ENCODE measurements at places on chromosomes 12 and 14. TPM values are rescaled to one million over a fixed set of nuclear protein-coding genes. Genes with fewer than 3 reads are reported as not detected.

The GSG1 gene
- 0.41 TPM for total RNA-seq

The HOXC10 gene
- total RNA-seq, result not detected

The CEBPE gene
- total RNA-seq, result not detected

The MYRFL gene
- 0.82 TPM for total RNA-seq

The VDR gene
- not detected for total RNA-seq

The SERPINA12 gene
- not detected for total RNA-seq

The SLC8A3 gene
- 43.6 TPM for total RNA-seq

The ACRBP gene
- 0.41 TPM for total RNA-seq

The GYS2 gene
- total RNA-seq, result not detected

The KERA gene
- 1.2 TPM for total RNA-seq

The SGPP1 gene
- 36.7 TPM for total RNA-seq

The DEPDC4 gene
- 2.4 TPM for total RNA-seq
